ENCODE measurements at places on chromosomes 1 and 21. TPM values are rescaled to one million over a fixed set of nuclear protein-coding genes. Genes with fewer than 3 reads are reported as not detected.

Gene TMEM269
- total RNA-seq = not detected

GRCh38 chr1:95257758-95258157 lies 23.7 kb downstream of the RWDD3 start:
- DNase-seq = peak; percentile 82
- H3K27me3 ChIP-seq = no peaks in the 10 kb centered on the region
- no peak overlapping the region for H3K27ac ChIP-seq

Gene OR6K3
- total RNA-seq = not detected

Gene ALPL
- 1.5 TPM for total RNA-seq
